NCI-H2171 (cell line): ENCODE measurements at places on chromosomes 2 and 18.

DNA sequence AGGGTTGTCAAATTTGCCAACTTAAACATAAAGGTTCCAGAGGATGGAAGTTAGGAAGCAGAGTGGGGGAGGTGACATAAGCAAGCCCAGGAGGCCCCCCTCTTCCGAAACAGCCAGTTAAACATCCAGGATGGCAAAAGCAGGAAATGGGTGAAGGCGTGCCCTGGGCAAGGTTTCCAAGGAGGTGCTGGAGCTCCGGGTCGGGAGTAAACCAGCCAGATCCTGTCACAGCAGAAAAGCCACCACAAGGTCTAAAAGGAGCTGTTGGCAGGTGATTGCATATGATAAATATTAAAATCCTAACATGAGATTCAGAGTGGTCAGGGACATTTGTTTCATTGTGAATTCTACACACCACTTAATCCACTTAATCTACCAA, 572.2 kb upstream of the SALL3 start:
- no peak for DNase-seq

DNA sequence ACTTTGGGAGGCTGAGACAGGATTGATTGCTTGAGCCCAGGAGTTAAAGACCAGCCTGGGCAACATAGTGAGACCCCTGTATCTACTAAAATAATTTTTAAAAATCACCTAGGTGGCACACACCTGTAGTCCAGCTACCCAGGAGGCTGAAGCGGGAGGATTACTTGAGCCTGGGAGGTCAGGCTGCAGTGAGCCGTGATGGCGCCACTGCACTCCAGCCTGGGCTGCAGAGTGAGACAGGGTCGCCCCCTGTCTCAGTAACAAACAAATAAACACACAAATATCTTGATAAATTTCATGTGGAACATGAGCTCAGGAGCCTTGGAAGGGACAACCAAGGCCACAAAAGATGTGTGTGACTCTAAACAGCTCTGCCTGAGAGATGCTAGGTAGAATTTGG, 11.7 kb upstream of the ANKRD53 start:
- DNase-seq = no peak

- DNase-seq = no peak
These were observed 352.6 kb downstream of the RBM43 start for GRCh38 chr2:150909090-150909489.

- DNase-seq = no peak
These were observed 417.5 kb upstream of the MYT1L start for GRCh38 chr2:2748399-2749205.

DNA sequence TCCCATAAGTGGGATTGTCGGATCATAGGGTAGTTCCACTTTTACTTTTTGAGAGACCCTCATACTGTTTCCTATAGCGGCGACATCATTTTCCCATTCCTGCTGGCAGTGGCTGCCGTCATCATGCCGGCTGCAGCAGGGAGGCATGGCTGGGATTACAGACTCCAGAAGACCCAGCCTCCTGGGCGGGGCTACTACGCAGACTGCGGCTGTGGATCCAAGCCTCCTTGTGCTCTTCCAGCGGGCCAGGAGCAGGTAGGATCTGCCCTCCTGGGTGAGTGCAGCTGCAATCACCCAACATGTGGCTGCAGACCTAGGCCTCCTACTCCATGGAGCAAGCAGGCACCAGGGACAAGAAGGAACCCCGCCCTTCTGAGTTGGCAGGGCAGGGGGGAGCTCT, 359.2 kb downstream of the GALR1 start:
- no peak for DNase-seq

- peak; percentile 10 for DNase-seq
These were observed 157.4 kb upstream of the RGPD4 start for GRCh38 chr2:107669335-107669734.

- DNase-seq = no peak
These were observed 6.8 kb downstream of the SLC19A3 start for GRCh38 chr2:227710986-227711385.

GRCh38 chr2:183195998-183196409, 71.8 kb downstream of the NUP35 start:
- no peak for DNase-seq

- DNase-seq = no peak
These were observed 28.8 kb downstream of the SH3BP4 start for GRCh38 chr2:234980451-234981187.

DNA sequence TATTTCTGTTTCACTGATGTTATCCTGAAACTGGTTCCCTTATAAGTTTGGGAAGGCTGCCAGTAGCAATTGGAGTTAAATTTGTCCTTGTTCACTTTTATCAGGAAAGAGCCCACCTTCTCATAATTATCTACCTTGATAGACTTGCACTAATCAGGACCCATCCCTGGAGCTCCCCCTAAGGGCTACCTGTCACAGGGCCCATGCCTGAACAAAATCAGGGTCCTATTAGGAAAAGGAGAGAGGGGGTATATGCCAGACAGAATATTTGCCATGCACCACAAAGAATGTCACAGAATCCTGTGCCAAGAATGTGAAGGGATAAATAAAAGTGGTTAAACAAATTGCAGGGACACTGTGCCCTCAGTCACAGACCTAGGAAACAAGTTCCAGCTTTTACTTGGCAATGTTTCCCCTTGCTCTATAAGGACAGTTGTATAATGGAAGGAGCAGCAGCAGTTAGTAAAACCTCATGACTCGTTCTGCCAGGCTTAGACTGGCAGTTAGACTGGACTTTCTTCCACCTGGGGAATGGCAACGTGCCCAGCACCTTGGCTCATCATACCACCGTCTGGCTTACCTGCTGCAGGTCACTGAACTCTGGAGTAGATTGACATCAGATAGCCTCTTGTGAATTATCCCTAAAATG, 32.3 kb upstream of the VWC2L start:
- DNase-seq = peak; percentile 25

DNA sequence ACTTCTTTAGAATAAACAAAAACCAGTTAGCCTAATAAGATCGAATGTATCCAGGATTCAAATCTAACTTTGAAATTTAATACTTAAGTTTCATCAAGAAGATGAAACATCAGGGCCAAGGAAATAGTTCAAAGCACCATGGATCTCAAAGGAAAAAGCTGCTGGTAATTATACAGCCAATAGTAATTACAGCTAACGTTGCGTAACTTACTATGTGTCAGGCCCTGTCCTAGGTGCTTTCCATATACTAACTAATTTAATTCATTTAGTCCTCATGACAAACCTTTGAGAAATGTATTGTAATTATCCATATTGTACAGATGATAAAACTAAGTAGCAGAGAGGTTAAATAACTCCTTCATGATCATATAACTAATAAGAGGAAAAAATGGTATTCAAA, 598.6 kb downstream of the NYAP2 start:
- DNase-seq = no peak

GRCh38 chr2:4979111-4979510, 713.1 kb upstream of the SOX11 start:
- no peak for DNase-seq

- DNase-seq = peak; percentile 36
These were observed 16.3 kb downstream of the DPYSL5 start for GRCh38 chr2:26864226-26864625.

- DNase-seq = no peak
These were observed 3.8 kb downstream of the ANKRD12 start for GRCh38 chr18:9140381-9140780.

GRCh38 chr2:44705876-44706480, 235.5 kb upstream of the SIX3 start:
- DNase-seq = no peak

DNA sequence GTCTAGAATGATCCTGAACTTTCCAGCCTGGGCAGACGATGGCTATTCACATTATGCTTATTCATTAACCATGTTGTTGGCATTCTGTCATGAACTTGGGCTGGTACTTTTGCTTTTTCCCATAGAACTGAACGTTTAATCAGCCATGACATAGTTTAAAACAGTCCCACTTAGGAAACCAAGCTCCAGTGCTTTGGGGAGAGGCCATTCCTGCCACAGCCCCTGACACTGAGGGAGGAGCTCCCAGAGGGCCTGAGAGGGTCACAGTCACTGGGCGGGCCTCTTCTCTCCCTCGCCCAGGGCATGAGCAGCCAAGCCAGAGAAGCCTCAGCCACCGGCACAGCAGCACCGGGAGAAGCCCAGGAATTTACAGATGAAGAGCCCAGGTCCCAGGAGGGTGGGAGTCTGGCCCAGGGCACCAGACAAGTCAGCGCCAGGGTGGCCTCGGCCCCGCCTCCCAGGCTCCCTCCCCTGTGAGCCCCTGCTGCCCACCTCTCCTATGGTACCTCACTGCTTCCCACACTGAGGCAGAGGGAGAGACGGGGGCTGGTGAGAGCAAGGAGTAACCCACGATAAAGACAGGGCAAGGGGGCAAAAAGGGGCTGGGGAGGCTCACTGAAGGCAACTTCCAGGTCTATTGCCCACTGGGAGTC, 33.6 kb downstream of the MAL start:
- no peak for DNase-seq

- DNase-seq = no peak
These were observed 28.9 kb downstream of the EIPR1 start for GRCh38 chr2:3348767-3349166.

DNA sequence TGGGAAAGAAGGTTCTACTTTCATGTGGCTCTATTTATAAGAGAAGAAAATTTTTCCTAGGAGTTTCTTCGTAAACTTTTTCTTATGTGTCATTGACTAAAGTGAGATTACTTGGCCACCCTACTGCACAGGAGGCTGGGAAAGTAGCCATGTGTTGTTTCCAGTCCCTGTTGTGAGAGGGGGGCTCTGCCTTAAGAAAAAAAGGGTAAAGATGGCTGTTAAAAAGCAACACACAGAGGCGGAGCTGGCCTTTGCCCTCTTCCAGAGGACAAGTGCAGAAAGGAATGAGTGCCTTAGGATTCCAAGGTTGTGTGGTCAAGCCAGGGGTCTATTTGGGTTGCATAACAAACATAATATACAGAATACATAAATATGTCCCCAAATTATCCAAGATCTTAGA, 230.0 kb upstream of the CXCR4 start:
- DNase-seq = no peak

DNA sequence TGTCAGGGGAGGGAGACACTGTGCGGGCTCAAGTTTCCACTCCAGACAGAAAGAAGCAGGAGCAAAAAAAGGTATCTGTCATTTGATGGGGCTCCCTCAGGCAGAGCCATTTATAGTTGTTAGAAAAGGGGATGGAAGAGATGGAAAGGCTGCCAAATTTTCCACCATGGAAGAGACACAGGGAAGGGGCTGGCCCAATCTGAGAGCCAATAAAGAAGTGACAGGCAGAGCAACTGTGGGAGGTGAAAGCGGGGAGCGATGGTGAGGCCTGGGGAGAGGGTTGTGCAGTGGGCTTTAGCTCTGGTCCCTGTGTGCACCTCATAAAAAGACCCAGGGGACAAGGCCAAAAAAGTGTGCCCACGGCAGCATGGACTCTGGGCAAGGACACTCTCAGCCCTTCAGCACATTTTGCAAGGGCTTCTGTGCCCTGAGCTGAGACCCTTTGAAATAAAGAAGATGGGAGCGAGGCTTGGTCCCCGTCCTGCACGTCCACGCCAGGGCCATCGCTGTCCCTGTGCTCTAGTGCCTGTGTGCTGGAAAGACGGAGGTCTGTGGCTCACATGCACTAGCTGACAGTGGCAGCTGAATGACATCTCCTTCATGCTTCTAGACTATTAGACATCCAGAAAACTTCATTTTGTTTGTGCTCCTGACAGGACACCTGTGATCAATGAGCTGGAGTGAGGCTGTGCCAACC, 456.7 kb upstream of the HS6ST1 start:
- no peak for DNase-seq

- DNase-seq = no peak
These were observed 38.5 kb upstream of the LYPD6 start for GRCh38 chr2:149291881-149292280.

DNA sequence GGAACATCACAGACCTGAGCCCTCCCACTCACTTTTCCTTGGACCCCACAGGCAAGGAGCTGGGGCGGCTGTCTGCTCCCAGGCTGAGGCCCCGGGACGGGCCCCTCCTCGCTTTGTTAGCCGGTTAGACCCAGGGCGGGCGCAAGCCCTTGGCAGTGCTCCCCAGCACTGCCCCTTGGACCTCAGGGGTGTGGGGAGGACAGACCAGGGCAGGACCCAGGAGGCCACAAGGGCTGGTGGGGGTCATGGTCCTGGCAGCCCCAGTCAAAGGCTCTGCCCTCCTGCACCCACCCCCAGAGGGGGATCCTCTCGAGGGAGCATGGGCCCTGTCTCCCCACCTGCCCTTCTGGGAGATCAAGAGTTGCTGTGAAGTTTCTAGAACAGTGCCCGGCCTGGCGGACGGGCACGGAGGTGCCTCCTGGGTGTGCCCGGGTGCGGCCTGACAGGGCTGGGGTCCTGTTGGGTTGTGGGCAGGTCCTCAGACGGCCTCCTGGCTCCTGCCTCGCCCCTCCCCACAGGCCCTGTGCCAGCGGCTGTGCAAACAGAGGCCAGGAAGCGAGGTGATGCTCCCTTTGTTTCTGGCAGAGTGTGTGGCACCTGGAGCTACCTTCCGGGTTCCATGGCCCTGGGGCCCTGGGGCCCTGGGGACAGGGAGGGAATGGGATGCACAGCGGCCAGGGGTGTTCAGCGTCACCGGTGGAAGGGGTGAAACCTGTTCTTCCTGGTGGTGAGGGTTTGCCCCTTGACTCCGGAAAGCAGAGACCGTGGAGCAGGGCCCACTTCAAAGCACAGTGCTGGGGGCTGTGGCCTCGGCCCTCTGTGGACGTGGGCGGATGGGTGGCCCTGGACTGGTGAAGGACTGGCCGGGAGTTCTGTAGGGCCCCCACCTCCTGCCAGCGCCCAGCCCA, 2.9 kb upstream of the GAL3ST2 start:
- DNase-seq = no peak
